Activated CD8-positive, alpha-beta memory T cell treated with anti-CD3 and anti-CD28 coated beads for 36 hours (primary cell): ENCODE measurements at places on chromosomes 4 and X. TPM values are rescaled to one million over a fixed set of nuclear protein-coding genes. Genes with fewer than 3 reads are reported as not detected.

GAB3 gene
- total RNA-seq: 5.6 TPM

MRFAP1L1 gene
- total RNA-seq: 49.2 TPM

SLC25A14 gene
- 15.1 TPM for total RNA-seq

CYSLTR1 gene
- 0.23 TPM for total RNA-seq

TCEAL2 gene
- total RNA-seq: not detected
